ENCODE measurements at places on chromosomes 13 and 19. TPM values are rescaled to one million over a fixed set of nuclear protein-coding genes. Genes with fewer than 3 reads are reported as not detected.

The CALR3 gene
- total RNA-seq: not detected

The KLK13 gene
- total RNA-seq: not detected

The SPINT2 gene
- total RNA-seq: 30.4 TPM

DNA sequence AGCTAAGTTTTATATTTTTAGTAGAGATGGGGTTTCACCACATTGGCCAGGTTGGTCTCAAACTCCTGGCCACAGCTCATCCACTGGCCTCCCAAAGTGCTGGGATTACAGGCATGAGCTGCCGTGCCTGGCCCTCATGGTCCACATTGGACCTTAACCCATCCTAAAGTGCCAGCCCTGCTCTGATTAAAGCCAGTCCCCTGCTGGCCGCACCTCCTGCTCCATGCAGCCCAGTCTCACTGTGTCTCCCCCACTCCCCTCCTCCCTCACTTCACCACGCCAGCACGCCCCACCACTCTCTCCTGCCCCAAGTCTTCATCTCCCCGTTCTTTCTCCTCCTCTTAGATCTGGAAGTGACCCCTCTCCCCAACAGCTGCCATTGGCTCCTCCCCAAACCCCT, 16.7 kb upstream of the SDHAF1 start:
- no peak for DNase-seq

All from osteocyte (in vitro differentiated cells).